ENCODE measurements at places on chromosomes 1 and 21. TPM values are rescaled to one million over a fixed set of nuclear protein-coding genes. Genes with fewer than 3 reads are reported as not detected.

The TDRD5 gene
- total RNA-seq, result not detected

The MYOC gene
- not detected for total RNA-seq

The SPATA46 gene
- not detected for total RNA-seq

The FAM72D gene
- total RNA-seq, result 3.2 TPM

The MTARC2 gene
- total RNA-seq, result 5.0 TPM

The KRTAP7-1 gene
- not detected for total RNA-seq

The SYT11 gene
- total RNA-seq, result 20.8 TPM

The ZNF648 gene
- not detected for total RNA-seq

The MACO1 gene
- total RNA-seq, result 8.9 TPM

The FCMR gene
- 1.0 TPM for total RNA-seq

The PLPPR5 gene
- total RNA-seq, result under 0.01 TPM

The UBE2U gene
- total RNA-seq, result not detected

The AIRE gene
- not detected for total RNA-seq

The CSMD2 gene
- total RNA-seq, result under 0.01 TPM

The SYT14 gene
- total RNA-seq, result under 0.01 TPM

The NBPF1 gene
- 10.1 TPM for total RNA-seq

The INAVA gene
- 0.34 TPM for total RNA-seq

The C4BPA gene
- not detected for total RNA-seq

The ANP32E gene
- total RNA-seq, result 25.3 TPM

The IGSF9 gene
- total RNA-seq, result under 0.01 TPM

The IBA57 gene
- 1.5 TPM for total RNA-seq

The OR2T11 gene
- total RNA-seq, result not detected

Data from bronchus fibroblast of lung (primary cell).